Placental epithelial cell (primary cell): ENCODE measurements at places on chromosomes 4 and X. TPM values are rescaled to one million over a fixed set of nuclear protein-coding genes. Genes with fewer than 3 reads are reported as not detected.

The ENPP6 gene
- not detected in 2 replicates for total RNA-seq

The CFAP47 gene
- total RNA-seq, result under 0.01 TPM in 2 replicates

The FATE1 gene
- total RNA-seq, result not detected in 2 replicates

The CNGA1 gene
- 0.11 and 2.0 TPM in 2 replicates for total RNA-seq

The HSFX3 gene
- not detected in 2 replicates for total RNA-seq

The MAP7D2 gene
- total RNA-seq, result 0.39 and 1.1 TPM in 2 replicates

The NXF2 gene
- not detected in 2 replicates for total RNA-seq

The GALNTL6 gene
- under 0.01 and 1.2 TPM in 2 replicates for total RNA-seq

The TRMT2B gene
- total RNA-seq, result 7.5 and 12.7 TPM in 2 replicates

The CXorf58 gene
- 0.11 and 0.39 TPM in 2 replicates for total RNA-seq

The FGFR3 gene
- total RNA-seq, result 2.0 and 12.6 TPM in 2 replicates

The LINC00632 gene
- 3.8 and 3.9 TPM in 2 replicates for total RNA-seq

The GPM6B gene
- not detected in 2 replicates for total RNA-seq
